ENCODE measurements at places on chromosomes 2 and 18.
A peak's percentile ranks its signal among the peaks of the same experiment; 100 is the strongest.

DNA sequence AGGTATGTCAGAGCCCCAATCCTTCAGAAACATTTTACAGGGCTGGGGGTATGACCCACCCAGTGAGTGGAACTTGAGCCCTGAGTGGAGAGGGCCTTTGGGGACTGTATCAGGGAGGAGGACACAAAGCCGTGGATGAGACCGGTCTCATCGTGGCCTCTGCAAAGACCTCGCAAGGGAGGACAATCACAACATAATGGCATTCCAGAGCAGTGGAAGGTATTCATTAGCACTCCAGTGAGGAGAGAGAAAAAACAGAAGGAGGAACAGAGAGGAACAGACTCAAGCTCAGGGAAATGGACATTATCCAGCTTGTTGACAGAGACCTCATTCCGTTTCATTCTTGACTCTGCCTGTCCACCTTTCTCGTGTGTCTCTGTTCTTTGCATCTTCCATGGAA is 38.8 kb upstream of the CTAGE1 start:
- no peak for DNase-seq

- DNase-seq = peak; percentile 15
These were observed 7.6 kb upstream of the TNS1 start for GRCh38 chr2:218010140-218010983.

DNA sequence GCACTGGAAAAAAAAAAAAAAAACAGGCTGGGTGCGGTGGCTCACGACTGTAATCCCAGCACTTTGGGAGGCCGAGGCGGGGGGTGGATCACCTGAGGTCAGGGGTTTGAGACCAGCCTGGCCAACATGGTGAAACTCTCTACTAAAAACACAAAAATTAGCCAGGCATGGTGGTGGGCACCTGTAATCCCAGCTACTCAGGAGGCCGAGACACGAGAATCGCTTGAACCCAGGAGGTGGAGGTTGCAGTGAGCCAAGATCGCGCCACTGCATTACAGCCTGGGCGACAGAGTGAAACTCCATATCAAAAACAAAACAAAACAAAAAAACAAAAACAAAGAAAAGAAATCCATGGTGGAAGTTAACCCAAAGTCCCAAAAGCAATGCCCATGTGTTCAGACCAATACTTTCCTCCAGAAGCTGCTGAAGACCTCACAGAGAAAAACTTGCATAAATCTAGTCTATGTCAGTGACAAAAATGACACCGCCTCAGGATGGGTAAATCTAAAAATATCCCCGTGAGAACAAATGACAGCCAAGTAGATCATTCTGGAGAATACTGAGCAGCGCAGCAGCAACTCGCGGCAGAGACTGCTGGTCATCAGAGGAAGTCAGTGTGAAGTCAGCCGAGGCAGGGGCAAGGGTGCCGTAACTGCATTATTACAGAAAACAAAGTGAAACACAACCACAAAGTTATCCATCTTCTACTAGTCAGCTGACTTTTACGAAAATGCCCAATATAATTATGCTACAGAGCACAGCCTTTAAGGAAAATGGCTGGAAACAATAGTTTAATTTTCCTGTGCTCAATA is 41.0 kb downstream of the LPIN2 start:
- peak; percentile 92 for DNase-seq

GRCh38 chr2:86333378-86333777 is 4.0 kb downstream of the REEP1 start:
- DNase-seq = no peak

DNA sequence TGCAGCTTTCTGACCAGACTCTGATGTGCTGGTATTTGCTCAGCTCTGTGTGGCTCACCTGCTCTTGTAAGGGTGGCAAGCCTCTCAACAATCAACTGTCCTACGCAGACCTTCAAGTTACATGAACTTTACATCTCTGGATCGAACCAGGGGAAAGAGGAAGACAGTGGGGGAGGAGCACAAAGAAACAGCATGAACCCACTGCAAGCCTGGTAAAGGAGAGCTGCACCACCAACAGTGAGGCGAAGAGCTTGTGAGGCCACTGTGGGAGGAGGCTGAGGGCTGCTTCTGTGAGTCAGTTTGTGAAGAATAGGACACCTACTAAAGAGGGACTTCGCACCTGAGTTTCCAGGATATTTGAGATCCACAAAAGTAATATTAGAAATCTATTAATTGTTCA is 18.8 kb upstream of the FAM110C start:
- no peak for DNase-seq

GRCh38 chr2:61172671-61173070 is 10.7 kb downstream of the C2orf74 start:
- DNase-seq = no peak

DNA sequence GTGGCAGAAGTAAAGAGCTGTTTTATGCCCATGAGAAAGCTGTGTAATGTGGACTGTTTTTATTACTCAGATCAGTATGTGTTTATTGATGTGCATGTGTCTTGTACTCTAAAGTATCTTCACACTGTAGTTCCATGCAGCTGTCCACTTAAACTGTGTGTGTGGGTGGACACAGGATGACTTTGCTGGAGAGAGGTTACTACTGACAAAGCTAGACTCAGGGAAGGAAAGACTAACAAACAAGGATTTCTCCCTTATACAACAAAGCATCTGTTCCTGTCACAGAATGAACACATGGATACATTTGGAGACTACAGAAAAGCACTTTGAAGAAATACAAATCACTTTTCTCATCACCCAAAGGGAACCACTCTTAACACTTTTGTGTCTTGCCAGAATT is 10.0 kb downstream of the FHOD3 start:
- DNase-seq = no peak
